ENCODE measurements at places on chromosomes 5 and 9.

DNA sequence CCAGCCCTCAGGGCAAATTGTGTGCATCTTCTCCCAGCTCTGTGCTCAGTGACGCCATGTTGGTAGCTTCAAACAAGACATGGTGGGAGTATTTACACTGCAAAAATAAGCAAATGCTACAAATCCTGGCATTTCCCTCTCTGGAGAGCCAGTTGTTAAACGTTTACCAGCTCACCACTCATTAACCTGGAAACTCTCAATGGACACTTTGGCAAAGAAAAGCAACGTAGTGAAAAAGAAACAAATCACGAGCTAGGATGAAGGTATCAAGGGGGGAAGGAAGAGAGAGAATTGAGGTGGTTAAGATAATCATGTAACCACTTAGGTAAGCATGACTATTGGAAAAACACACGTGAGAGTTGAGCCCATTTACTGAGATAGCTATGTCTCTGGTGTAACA is 72.5 kb downstream of the MRPS30 start:
- DNase-seq: no peak

DNA sequence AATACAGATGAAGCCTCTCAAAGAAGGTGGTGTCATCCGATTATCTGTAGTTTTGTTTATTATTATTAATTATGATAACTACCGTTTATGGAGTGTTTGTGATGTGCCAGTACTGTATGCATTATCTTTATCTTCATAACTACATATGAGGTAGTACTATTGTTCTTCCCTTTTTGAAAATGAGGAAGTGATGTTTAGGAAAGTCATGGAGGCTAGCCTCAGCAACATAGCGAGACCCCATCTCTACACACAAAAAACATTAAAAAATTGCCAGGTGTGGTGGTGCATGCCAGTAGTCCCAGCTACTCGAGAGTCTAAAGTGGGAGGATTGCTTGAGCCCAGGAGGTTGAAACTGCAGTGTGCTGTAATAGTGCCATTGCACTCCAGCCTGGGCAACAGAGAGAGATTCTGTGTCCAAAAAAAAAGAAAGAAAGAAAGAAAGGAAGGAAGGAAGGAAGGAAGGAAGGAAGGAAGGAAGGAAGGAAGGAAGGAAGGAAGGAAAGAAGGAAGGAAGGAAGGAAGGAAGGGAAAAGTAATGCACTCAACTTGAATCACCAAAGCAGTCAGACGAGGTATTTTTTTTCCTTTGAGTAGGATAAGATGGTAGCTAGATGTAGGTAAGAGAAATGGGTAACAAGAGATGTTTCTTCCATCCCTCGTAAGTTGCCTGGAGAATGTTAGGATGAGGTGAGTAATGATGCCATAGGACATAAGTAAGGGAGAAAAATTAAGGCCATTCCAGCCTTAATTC is 47.8 kb downstream of the PAM start:
- DNase-seq: no peak

- DNase-seq: no peak
Observed at GRCh38 chr5:34652914-34653313, 3.2 kb upstream of the RAI14 start.

DNA sequence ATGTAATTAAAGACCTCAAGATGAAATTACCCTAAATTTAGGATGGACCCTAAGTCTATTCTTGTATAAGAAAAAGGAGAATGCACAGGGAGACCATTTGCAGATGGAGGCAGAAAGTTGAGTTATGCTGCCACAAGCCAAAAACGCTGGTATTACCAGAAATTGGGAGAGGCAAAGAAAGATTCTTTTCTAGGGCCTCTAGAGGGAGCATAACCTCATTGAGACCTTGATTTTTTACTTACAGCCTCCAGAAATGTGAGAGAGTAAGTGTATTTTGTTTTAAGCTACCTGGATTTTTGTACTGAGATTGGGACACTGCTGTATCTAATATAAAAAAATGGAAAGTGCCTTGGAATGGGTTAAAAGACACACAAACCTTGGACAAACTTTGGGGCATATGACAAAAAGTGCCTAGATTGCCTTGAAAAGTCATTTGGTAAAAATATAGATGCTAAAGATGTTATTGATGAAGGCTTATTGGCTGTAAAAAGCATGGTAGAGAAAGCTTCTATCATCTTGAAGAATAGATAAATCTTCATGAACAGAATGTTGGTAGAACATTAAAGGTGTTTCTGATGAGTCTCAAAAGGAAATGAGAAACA is 174.7 kb upstream of the PRDM9 start:
- DNase-seq: no peak

- peak; percentile 82 for DNase-seq
Observed at GRCh38 chr9:133356391-133357091, at the start of the genes SURF1 and SURF2. Gene SURF1, minus strand, starts transcription at chr9:133356487. Its CDS starts 34 bp downstream, at chr9:133356453. Gene SURF2, plus strand, starts transcription at chr9:133356550. Its CDS starts 43 bp downstream, at chr9:133356593.

DNA sequence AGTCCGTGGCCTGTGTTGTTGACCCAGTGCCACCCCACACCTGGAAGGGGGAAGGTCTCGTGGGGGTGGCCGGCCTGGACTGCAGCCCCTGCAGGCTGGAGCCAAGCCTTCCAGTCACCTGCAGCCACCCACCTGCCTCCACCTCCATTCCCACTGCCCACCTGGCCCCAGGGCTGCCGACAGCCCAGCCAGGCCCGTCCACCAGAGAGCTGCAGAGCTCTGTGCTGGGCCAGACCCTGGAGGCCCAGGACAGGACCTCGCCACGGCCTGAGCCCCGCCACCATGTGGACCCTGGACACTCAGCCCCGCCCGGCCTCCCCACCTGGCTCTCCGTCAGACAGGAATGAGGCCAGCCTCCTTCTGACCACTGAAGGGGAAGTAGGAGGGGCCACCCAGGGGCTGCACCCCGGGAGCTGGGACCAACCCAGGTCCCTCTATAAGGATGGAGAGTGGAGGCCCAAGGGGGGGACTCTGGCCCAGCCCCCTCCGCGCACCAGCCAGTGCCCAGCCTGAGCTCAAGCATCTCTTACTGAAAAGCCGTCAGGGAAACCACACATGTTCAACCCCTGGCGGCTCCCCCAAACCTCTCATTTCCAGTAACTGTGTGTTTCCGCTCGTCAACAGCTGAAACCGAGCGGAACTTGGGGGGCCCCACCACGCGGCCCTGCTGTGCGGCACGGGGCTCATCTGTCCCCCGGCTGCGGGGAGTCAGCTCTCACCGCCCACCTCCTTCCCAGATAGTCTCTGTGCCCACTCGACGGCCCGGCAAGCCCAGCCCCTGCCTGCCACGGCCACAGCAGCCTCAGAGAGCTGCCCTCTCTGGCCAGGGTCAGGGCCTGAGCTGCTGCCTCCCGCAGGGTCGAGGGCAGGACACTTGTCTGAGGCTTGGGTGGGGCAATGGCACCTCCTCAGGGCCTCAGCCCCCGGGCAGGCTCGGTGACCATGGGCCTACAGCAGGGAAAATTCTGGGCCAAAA is 12.8 kb downstream of the NOTCH1 start:
- DNase-seq: no peak

DNA sequence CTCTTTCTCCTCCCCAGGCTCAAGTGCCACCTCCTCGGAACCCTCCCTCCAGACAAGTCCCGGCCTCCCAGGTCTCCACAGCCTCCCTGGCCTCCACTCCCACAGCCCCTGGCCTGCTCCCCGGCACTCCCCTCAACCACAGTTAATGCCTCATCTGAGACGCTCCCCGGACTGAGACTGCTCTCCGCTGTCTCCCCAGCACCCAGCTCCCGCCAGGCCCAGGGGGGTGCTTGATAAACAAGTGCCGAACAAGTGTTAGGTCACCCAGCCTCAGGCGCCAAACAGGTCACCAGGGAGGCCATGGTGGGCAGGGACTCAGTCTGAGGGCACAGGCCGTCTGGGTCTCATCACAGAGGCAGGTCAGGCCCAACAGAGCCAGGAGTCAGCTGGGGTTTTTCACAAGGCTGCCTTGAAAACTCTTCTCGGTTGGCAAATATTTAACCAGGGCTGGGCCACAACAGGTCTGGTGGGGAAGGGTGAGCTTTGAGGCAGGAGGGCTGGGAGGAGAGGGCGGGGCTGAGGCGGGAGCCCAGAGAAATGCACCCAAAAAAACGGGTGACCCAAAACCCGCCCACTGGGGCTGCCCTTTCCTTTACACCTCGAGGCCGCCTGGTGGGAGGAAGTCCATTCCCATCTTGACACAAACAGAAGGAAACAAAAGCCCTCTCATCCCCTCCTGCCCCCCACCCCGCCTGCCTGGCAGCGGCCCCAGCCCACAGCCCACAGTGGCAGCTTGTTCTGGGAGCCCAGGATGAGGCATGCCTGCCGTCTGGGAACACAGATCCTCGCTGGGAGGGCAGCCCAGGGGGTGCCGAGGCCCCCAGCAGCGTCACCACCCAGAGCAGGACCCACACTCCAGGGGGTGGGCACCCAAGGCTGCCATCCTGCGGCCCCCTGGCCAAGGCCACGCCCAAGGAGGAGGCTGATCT is 66.6 kb upstream of the STXBP1 start:
- DNase-seq: no peak

GRCh38 chr5:130692770-130693169 is 472.3 kb downstream of the HINT1 start:
- DNase-seq: no peak

DNA sequence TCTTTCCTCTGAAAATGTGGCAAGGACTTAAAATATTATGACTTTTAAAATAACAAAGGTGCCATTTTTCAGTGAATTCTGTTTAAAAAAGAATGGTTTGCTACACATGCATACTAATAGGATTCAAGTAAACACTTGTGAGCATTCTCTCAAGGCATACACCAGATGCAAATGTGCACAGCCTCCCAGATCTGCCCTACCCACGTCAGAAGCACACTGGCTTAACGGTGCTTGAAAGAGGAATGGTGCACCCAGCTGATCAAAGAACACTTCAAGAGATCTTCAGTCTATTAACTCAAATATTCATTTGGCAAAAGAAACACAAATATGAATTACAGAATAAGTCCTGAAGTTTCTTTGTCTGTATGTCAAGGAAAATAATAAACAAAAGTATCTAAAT is 15.8 kb downstream of the GABRB2 start:
- no peak for DNase-seq

DNA sequence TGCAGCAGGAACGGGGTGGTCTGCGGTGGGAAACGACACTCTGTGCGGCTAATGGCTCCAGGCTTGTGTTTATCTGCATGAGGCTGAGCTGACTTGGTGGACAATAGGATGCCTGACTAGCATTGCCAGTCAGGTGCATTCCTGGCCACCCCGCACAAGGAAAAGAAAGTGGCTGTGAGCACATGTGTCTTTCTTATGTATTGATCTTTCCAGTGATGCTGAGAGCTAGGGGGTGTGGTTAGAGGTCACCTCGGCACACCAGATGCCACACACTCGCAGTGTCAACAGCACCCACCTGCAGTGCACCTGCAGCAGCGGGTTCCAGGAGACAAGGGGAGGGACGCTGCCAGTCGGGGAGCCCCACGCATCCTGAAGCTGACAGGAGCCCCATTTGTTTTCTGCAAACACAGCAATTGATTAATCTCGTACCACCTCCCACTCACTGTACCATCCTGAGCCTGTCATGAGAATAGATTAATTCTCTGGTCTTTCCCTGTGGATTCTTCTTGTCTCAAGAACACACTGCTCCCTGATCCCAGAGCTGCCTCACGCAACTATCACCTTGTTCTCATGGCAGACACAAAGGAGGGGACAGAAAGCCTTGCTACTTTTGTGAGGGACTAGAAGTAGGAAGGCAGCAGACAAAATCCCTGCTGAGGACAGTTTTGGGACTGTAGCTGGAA is 251.7 kb upstream of the WWC1 start:
- no peak for DNase-seq

GRCh38 chr5:602466-603035 is 9.6 kb upstream of the CEP72 start:
- no peak for DNase-seq

DNA sequence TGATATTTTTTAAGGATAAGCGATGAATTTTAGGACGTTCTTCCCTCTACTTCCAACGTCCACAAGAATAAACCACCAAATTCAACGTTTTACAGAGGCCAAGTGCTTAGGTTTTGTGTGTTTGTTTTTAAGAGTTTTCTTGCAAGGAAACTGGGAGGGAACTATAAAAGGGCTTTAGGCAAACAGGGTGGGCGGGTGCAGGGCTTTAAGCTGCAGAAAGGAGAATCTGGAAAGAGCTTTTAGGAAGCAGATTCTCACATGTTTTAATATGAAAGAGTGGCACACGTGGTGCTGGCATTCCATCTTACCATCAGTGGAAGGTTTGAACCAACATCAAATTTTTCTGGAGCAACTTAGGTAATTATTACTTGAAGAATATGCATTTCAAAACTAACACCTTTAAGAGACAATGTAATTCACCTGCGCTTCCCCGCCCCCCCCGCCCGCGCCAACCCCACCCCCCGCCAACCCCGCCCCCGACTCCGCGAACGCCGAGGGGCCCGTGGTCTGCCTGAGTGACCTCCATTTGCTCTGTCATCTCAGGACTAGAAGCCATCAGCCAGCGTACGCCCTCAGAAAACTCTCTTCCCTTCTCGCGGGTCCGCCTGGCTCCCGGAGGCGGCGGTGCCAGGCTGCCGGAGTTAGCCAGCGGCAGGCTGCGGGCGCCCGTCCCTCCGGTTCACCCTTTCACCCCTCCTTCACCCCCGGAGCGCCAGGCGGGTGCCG is 911 bp upstream of the PIK3R1 start:
- peak; percentile 51 for DNase-seq

GRCh38 chr9:94956731-94957130 is 230.2 kb downstream of the AOPEP start:
- no peak for DNase-seq

GRCh38 chr5:142860270-142860669 is 90.1 kb downstream of the ARHGAP26 start:
- no peak for DNase-seq

- no peak for DNase-seq
Observed at GRCh38 chr5:112935675-112936074, 13.6 kb upstream of the REEP5 start.

DNA sequence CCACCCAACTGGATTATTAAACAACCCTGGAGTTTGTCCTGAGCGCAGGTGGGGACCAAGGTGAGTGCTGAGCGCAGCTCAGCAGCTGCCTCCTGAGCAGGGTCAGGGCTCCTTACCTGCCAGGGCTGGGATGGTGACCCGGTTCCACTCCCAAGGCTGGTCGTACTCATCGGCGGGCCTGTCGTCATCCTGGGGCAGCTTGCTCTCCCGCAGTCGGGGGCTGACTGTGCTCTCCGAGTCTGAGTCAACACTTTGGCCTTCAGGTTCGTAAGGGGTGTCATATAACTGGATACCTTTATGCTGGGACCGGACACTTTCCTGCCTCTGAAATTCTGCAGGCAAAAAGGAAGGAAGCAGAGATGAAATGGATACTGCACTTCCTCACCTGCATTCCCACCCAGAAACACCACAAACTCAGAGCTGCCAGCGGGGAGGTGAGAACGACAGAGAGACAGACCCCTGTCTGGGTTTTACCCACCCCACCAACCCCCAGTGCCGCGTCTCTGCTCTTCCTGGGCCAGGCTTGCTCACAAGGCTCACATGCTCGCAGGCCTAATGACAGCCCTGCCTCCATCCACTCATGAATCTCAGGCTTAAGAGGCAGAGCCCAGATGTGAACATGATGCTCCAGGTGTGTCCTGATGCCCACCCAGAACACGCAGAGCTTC is 70.7 kb upstream of the SLC25A51 start:
- DNase-seq: no peak

DNA sequence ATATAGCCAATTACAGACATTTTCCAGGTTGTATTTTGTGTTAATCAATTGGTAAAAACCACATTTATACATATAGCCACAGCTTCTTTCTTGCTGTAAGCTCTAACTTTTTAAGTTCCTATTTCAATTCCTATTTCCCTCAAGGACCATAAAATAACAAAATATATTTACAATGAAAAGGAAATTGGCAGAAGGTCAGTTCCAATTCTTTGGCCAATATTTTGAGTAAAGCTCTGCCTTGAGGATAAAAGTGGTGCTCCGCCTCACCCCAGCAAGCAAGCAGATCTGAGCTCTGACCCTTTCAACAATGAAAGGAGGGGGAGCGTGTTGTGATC is 203.4 kb upstream of the RASEF start:
- DNase-seq: no peak

Data from stimulated activated CD4-positive, alpha-beta T cell treated with anti-CD3 and anti-CD28 coated beads, Interleukin-1b, Interleukin-23, amount 100 ng/mL, for 24 hours (primary cell).